Osteocyte (in vitro differentiated cells): ENCODE measurements at places on chromosomes 16 and 17. TPM values are rescaled to one million over a fixed set of nuclear protein-coding genes. Genes with fewer than 3 reads are reported as not detected.
A peak's percentile ranks its signal among the peaks of the same experiment; 100 is the strongest.

- DNase-seq, result no peak
Measured at GRCh38 chr17:40841246-40841645, 18.8 kb upstream of the KRT10 start.

- no peak for DNase-seq
Measured at GRCh38 chr17:28746611-28747050, 2.8 kb downstream of the TRAF4 start.

- peak; percentile 30 for DNase-seq
Measured at GRCh38 chr16:57611706-57612105, 16.7 kb upstream of the ADGRG1 start.

DNA sequence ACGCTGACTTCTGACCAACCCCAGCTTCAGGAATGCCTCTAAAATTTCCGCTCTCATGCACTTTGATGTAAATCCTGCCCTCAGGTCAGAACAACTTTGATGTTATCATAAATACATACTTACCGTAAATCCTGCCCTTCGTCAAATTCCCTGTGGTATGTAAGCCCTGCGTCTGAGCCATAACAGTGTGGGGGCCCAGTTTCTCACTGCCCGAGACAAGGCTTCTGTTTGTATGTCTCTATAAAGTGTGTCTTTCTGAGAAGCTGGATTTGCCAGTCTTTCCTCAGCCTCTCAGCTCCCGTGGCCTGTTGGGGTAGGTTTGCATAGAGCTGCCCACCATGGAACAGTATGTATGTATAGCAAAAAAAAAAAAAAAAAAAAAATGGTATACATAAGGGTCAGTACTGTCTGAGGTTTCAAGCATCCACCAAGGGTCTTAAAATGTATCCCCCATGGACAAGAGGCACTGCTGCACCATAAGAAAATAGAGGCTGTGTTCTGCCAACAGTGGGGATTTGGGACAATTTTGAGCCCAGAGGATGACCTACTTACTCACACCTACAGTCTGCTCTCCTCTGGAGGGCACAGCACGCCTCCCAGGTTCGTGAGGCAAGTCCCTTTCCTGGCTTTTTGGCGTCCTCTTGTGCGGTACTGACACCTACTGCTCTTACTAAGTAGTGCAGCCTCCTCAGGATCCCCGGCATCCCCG, 17.5 kb downstream of the PRMT7 start:
- DNase-seq, result peak; percentile 93

GRCh38 chr17:21243516-21244303, 9.5 kb downstream of the NATD1 start:
- DNase-seq, result no peak

DNA sequence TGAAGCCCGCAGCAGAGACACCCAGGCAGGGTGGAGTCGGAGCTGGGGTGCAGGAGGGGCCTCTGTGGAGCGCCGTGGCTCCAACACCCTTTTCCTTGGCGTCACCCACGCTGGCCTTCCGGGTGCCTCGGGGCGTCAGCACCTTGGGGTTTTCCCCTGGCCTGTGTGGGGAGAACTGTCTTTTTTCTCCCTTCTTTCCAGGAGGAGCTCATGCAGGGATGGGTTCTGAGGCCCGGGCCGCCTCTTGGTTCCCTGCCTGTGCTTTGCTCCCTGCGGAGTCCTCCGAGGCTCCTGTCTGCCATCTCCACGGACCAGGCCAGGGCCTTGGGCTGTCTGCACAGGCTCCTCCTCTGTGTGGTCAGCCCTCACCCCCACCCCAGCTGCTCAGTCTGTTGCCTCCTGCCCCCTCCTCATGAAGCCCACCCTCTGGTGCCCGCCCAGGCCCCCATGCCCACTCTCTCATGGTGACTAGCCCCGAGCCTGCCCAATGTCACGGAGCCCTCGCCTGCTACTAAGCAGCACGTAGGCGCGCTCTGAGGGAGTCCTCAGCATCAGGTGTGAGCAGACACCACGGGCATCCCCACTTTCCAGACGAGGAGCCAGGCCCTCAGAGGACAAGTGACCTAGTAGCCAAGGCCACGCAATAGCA, 5.0 kb downstream of the KATNB1 start:
- DNase-seq, result no peak

GRCh38 chr17:76447931-76448652, 4.9 kb downstream of the UBE2O start:
- no peak for DNase-seq

- DNase-seq, result no peak
Measured at GRCh38 chr17:70859829-70860228, 690.5 kb downstream of the KCNJ2 start.

- no peak for DNase-seq
Measured at GRCh38 chr17:17448723-17449122, 28.1 kb upstream of the MED9 start.

- no peak for DNase-seq
Measured at GRCh38 chr16:50354629-50355456, 13.9 kb downstream of the BRD7 start.

DNA sequence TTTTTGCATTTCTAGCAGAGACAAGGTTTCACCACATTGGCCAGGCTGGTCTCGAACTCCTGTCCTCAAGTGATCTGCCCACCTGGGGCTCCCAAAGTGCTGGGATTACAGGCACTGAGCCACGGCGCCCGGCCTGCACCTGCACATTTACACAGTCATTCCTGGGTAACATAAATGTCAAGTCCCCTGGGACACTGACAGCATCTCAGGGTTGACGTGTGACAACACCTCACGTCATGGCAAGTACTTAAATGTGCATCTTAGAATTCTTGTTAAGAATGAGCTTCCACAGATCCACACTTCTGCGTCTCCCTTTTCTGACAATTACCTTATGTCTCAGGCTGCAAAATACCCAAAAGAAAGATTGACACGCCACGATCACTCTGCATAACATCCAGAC, 80.5 kb downstream of the ABR start:
- no peak for DNase-seq

GRCh38 chr17:42979511-42980273, at the start of gene PTGES3L:
TSS of gene PTGES3L (minus strand) at chr17:42980080. CDS start at chr17:42980053, 27 bp downstream.
- DNase-seq, result no peak

- no peak for DNase-seq
Measured at GRCh38 chr16:24440306-24440705, 99.1 kb upstream of the RBBP6 start.

GRCh38 chr16:85105475-85105874, 6.8 kb downstream of the CIBAR2 start:
- no peak for DNase-seq

DNA sequence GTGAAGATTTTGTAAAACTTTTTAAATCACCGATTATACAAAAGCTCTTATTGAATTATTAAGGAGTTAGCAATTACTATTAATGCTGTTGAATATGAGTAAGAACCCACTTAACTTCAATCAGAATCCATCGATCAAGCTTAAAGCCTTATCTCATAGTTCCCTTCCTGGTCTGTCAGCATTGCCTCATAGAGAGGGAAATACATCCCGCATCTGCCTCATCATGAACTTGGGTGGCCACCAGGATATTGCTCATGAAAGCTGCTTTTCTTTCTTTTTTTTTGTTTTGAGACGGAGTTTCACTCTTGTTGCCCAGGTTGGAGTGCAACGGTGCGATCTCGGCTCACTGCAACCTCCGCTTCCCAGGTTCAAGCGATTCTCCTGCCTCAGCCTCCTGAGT, 66.7 kb downstream of the PIGL start:
- DNase-seq, result no peak

BFAR gene
- total RNA-seq, result 76.6 and 78.2 TPM in 2 replicates

CX3CL1 gene
- total RNA-seq, result 2.3 and 2.6 TPM in 2 replicates

KRT24 gene
- total RNA-seq, result not detected in 2 replicates

CES1 gene
- total RNA-seq, result not detected in 2 replicates

IGSF6 gene
- not detected in 2 replicates for total RNA-seq

SLFN12L gene
- total RNA-seq, result not detected in 2 replicates

PNMT gene
- 1.9 and 2.4 TPM in 2 replicates for total RNA-seq

GRB7 gene
- 0.94 and 1.2 TPM in 2 replicates for total RNA-seq

CCT6B gene
- total RNA-seq, result 3.2 and 3.6 TPM in 2 replicates

PRSS27 gene
- total RNA-seq, result 4.2 and 5.5 TPM in 2 replicates

CDK10 gene
- 67.2 and 91.5 TPM in 2 replicates for total RNA-seq

LLGL2 gene
- 2.4 and 3.3 TPM in 2 replicates for total RNA-seq

KPNA2 gene
- total RNA-seq, result 95.0 and 102 TPM in 2 replicates
